BE2C (cell line): ENCODE measurements at places on chromosomes 11 and 22.

DNA sequence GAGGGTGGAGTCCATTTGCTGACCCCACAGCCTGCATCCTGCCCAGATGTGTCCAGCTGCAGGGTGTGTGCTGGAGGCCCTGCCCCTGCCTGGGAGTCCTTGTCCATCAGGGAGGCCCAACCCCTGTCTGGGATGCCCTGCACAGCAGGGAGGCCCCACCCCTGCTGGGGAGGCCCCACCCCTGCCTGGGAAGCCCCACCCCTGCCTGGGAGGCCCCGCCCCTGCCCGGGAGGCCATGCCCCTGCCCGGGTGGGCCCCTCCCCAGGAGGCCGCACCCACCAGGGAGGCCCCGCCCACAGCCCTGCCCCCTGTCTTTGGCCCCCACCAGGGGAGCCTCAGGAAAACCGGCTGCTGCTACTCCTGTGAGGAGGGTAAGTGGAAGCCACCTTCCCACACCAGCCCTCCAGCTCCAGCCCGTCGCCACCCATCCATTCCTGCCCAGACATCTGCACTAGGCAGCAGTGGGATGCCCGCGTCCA is 37.2 kb downstream of the MUC5B start:
- DNase-seq: peak; percentile 50

- no peak for DNase-seq
Observed at GRCh38 chr22:36619797-36620399, 83.7 kb downstream of the CACNG2 start.

DNA sequence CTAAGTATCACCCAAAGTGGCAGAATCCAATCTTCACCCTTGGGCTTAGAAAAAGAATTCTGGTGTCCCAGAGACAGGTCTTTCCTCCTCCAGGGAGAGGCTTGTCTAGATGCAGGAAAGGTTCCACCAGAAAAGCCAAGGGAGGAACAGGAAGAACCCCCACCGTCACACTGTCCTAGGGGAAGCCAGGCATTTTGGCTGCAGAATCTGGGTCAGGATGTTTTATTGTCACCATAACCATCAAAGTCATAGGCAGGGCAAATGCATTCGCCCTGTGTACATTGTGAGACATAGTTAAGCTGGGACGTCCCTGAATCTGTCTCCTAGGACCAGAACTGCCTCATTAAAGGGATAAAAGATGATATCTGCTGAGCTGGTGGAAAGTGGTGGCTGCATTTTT is 590.5 kb downstream of the OPCML start:
- no peak for DNase-seq

DNA sequence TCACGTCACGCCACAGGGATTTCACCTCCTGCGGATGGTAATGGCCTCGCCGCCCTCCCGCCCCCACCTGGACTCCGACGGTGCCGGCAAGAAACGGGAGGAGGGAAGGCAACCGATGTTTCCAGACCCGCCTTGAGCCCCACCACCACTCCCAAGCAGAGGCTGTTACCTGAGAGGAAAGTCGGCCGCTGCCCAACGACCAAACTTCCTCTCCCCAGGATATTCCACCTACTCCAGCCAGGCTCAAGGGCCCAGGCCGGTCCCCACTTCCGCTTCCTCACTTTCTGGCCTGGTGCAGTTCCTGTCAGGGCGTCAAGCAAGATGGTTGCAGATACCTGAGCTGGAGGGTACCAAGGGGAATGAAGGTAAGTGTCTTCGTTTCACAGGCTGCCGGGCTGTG is at the start of gene ENTHD1:
TSS of gene ENTHD1 (minus strand) at position 235 of the 400 bp plus-strand sequence. CDS start 6,012 bp downstream, outside the sequence.
- no peak for DNase-seq

DNA sequence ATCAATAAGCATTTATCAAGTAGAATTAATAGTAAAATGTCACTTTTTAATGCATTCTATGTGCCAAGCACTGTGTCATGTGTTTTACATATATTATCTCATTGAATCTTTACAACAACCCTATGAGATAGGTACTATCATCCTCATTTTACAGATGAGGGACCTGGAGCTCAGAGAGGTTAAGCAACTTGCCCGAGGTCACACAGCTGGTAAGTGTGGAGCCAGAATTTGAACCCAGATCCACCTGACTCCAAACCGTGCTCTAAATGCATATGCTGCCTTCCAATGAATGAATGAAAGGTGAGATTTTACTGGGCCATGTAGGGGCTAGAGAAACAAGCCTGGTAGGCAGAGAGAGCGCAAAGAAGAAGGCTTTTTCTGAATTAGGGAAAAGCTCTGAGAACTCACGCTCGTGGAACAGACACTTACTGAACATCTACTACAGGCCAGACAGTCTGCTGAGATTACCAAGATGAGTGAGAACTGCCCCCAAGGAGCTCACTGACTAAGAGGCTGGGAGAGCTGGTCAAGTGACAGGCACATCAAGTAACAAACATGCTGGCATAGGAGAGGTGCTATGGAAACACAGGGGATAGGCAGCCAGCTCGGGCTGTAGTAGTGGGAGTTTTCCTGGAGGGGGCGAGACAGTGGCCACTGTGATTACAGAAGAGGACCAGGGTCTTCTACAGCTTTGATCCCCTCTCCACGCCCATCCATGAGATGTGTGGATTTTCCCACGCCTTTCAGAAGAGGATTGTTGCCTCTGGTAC is 4.4 kb downstream of the ABCG4 start:
- DNase-seq: no peak

- DNase-seq: peak; percentile 86
Observed at GRCh38 chr22:19179497-19180048, 1.0 kb upstream of the SLC25A1 start.
